ENCODE measurements at places on chromosomes 5 and 9.

DNA sequence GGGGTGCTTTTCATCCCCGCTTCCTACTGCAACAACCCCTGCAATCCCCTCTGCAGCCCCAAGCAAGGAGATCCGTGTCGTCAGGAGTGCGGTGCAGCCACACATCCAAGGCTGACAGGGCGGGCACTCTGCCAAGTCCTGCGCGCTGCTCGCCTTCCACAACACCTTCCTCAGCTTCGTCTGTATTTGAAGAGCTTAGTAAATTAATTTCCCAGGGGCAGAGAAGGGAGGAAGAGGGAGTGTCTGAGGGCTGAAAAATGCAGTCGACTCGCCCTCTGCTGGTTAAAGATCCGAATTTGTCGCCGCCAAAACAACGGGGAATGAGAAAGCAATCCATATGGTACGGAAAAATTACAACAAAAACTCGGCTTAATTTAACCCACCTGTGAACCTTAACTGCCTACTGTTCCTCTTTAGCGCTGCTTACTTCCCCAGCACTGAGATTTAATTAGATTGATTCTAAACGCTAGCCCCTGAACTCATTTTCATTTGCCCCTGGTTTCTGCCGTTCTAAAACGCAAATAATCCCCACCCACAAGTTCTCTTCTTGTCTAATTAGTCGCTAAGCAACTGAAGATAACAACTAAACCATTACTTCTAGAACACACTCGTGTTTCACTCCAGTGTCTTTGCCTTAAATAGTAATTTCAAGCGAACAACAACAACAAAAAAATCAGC, 10.9 kb upstream of the PCDHB1 start:
- peak; percentile 22 for DNase-seq

GRCh38 chr5:180608572-180609310, 17.4 kb upstream of the SCGB3A1 start:
- no peak for DNase-seq

DNA sequence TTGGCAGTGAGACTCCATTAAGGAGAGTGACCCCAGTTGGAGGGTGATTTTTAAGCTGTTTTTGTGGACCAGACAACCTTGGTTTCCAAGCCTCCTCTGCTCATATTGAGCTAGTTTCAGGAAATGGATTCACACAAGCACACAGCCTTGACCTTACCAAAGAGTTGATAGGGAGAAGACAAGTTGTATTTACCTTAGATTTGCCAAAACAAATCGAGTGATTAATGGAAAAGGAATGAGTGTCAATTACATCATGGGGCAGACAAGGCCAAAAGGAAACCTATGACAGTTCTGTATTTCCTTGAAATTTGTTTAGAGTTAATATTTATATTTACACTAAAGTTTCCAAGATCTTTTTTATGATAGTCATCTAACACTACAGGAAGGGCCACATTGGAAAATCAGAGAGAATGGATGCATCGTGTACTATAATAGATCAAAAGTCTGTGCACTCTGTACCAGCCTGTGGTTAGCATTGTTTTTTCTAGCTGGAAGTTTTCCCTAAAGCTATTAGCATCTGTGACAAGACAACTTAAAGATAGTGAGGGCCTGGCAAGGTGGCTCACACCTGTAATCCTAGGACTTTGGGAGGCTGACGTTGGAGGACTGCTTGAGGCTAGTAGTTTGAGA, 86.0 kb upstream of the FER start:
- no peak for DNase-seq

DNA sequence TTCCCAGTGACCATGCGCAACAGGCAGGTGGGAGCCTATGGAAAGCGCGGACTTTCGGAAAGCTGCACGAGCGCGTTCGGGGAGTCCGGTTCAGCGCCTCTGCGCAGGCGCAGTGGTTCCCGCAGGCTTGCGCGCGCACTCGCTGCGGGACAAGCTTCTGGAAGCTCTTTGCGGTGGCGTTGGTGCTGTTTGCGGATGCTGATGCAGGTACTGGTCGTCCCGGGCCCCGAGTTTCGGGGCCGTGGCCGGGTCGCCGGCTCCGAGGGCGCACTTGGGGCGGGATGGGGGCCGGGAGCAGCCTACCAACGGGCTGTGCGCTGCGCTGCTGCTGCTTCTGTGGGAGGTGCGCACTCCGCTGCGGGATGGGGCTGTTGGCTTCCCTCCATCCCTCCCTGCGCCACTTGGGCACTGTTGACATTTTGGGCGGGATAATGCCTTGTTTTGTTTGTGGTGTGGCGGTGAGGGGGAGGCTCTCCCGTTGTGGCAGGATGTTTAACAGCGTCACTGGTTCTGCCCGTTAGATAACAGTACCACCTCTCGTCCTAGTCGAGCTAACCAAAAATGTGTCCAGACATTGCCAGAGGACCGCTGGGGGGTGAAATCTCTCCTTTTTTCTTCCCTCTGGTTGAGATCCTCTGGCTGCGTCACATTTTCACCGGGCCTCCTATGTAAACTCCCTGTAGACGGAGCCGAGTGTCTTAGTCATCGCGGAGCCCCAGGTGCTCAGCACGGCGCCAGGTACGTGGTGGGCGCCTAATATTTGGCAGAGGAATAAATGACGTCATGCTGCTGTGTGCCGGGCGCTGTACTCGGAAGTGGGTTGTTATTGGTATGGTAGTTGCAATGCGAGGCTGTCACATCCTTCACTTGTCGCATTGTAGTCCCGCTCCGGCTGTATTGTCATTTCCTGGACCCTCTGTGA, at the start of gene ZNF483:
Gene ZNF483, plus strand, starts transcription at position 124 of the 922 bp plus-strand sequence. CDS start 2,217 bp downstream, outside the sequence.
- peak; percentile 84 for DNase-seq

DNA sequence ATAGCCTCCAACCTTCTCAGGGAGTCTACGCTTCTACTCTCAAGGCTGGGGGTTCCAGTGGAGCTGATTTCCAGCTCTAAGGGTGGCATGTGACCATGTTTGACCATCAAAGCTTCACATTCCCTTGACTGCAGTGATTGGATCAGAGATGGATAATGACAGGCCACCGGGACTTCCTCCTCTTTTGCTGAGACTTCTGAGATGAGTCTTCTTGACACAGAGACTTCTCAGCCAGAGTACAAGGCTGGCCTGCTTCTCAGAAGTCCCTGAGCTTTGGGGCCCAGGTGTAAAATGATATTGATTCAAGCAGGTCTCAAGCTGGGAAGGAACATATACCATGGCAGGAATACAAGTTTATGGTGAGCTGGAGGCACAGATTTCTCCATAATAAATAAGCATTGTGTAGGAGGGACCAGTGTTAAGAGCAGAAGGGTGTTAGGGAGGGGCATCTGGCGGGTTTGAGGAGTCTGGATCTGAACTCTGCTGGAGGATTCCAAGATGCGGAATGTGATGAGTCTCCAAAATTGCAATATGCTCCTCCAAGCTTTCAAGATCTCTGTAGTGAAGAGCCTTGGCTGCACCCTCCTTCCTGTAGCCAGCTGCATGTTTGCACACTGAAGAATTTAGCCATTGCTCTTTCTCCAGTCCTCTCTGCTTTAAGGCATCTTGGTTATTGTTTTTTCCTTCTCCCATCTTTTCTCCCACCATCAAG, 41.7 kb upstream of the HSD17B4 start:
- no peak for DNase-seq

GRCh38 chr9:131011274-131012022, 2.5 kb downstream of the LAMC3 start:
- DNase-seq = no peak

- no peak for DNase-seq
These were observed 89.7 kb upstream of the SLC44A1 start for GRCh38 chr9:105154723-105155191.

GRCh38 chr9:23825700-23826099, 340 bp downstream of the ELAVL2 start:
- peak; percentile 33 for DNase-seq

- DNase-seq = no peak
These were observed 26.0 kb downstream of the EGFLAM start for GRCh38 chr5:38284384-38284783.

DNA sequence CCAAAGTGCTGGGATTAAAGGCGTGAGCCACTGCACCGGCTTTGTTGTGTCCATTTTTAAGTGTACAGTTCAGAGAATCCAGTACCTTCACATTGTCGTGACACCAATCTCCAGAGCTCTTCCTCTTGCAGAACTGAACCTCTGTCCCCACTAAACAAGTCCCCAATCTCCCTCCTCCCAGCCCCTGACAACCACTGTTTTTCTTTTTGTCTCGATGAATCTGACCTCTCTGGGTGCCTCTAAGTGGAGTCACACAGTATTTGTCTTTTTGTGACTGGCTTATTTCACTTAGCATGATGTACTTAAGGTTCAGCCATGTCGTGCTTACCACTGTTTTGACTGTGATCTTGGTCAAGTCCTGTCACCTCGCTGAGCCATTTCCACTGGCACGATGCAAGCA, 1.6 kb downstream of the WDR38 start:
- no peak for DNase-seq

GRCh38 chr9:96379461-96379860, 4.0 kb downstream of the SLC35D2 start:
- peak; percentile 69 for DNase-seq

GRCh38 chr5:119943148-119943547, 313.8 kb downstream of the FAM170A start:
- DNase-seq = peak; percentile 52

- DNase-seq = no peak
These were observed 78.4 kb upstream of the ATP10B start for GRCh38 chr5:160930406-160930805.

- peak; percentile 82 for DNase-seq
These were observed 47.1 kb upstream of the SH3GL2 start for GRCh38 chr9:17531642-17532254.

GRCh38 chr5:124888050-124888506, 141.6 kb upstream of the ZNF608 start:
- DNase-seq = no peak

- DNase-seq = no peak
These were observed 467.6 kb downstream of the KIF4B start for GRCh38 chr5:155481182-155481581.

DNA sequence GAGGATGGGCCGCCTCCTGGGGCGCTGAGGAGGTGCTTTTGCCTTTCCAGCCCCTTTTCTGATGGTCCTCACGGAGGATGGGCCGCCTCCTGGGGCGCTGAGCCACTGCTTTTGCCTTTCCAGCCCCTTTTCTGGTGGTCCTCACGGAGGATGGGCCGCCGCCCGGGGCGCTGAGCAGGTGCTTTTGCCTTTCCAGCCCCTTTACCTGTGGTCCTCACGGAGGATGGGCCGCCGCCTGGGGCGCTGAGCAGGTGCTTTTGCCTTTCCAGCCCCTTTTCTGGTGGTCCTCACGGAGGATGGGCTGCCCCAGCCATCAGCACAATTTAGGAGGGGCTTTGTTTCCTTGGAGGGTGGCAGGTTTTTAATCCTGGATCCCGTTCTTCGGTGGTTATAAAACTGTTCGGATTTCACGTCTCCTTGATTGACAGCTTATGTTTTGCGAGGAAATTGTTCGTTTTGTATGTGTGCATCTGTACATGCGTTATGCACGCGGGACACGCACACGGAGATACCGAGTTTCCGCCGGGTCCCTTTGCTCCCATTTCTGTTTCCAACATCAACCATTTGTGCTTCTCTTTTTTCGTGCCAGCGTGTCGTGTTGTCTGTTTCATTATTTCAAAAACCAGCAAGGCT, 34.7 kb upstream of the SLC9A3 start:
- DNase-seq = no peak

GRCh38 chr9:99433555-99433954, 211.5 kb downstream of the SEC61B start:
- peak; percentile 95 for DNase-seq

DNA sequence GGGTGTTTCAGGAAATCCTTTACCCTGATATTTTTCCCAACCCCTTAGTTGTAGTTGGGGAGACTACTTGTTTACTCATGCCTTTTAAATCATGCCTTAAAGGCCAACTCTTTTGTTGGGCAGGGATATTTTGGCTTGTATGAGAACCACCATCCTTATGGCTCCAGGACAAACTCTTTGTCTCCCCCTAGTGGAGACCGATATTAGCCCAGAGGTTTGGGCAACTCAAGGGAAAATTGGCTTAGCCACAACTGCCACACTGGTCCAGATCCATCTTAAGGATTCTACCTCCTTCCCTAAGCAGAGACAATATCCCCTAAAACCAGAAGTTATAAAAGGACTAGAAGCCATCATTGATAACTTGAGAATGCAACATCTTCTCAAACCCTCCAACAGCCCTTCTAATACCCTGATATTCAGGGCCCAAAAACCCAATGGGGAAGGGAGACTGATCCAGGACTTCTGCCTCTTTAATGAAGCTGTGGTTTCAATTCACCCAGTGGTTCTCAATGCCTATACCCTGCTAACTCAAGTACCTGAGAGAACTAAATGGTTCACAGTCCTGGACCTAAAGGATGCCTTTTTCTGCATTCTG, 100.9 kb upstream of the HCN1 start:
- no peak for DNase-seq

- DNase-seq = no peak
These were observed 462.9 kb downstream of the BNC2 start for GRCh38 chr9:16407617-16408016.

DNA sequence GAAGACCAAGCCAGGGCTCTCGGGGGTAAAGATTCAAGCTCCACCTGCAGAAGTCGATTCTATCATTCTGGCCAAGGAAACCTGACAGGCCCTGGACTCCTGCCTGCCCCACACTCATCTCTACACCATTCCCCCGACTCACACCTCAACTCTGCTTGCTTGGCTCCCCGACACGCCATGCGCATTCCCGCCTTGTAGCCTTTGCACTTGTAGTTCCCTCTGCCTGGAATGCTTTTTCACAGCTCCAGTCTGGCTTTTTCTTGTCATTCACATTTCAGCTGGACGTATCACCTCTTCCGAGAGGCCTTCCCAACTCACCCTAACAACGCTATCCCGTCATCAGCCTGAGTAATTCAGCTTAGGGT, 28.7 kb upstream of the HAND1 start:
- no peak for DNase-seq

- DNase-seq = no peak
These were observed 63.9 kb downstream of the ARHGEF37 start for GRCh38 chr5:149645236-149645635.

GRCh38 chr9:134517069-134517680, 124.4 kb upstream of the COL5A1 start:
- DNase-seq = no peak

DNA sequence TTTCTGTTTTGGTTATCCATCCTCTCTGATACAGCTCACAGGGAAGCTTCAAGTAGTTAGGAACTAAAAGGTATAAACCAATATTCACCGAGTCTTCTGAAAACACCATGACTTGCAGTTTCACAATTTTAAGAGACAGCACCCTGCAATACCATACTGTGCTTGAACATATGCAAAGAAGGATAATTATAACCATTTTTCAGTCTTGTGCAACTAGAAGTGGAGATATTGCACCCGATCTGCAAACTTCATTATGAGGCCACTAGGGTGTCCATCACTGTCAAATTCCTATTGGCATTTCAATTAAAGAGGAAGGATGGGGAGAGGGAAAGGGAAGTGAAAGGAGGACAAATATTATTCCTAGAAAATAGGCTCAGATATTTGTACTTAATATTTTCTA, 32.4 kb upstream of the CEP120 start:
- DNase-seq = no peak
